Adrenal gland (tissue), 19 donors: ENCODE measurements at places on chromosomes 3 and 15. TPM values are rescaled to one million over a fixed set of nuclear protein-coding genes. Genes with fewer than 3 reads are reported as not detected.

Gene KIF23
- 2.4 TPM for total RNA-seq

Gene DAZL
- total RNA-seq: not detected

GRCh38 chr15:97991972-97992541, 31.6 kb downstream of the ARRDC4 start:
- no peak for DNase-seq
- H3K4me1 ChIP-seq: peaks cover 10% of the 10 kb centered on the region
- H3K4me3 ChIP-seq: no peak overlapping the region
- no peak overlapping the region for H3K27ac ChIP-seq

DNA sequence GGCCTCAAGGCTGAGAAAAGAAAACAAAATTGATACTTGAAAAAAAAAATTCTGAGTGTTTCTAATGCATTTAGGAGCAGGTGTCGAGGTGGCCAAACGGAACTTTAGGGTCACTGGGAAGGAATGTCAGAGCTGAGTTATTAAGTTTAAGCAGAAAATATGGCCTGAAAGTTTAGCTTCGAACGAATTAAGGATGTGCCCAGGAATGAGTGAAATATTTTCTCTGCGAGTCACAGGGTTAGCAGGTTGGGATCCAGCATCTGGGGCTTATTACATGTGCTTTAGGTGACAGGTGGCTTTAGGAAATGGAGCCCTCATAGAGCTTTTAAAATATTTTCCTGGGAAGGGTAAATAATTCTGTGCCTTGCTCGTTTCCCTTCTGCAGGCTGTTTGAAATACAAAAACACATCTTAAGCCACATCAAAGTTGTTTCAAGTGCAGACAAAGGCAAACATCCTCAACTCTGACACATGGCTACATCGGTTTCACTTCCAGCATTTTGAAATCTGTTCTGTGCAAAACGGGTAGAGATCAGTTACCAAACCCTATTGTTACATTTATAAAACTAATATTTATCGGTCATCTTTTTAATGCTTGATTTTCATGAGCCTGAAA, 143.1 kb upstream of the ARRDC4 start:
- H3K36me3 ChIP-seq: no peaks in the 10 kb centered on the region
- no peaks in the 10 kb centered on the region for H3K27me3 ChIP-seq
- no peak for DNase-seq
- H3K4me1 ChIP-seq: no peaks in the 10 kb centered on the region
- H3K27ac ChIP-seq: no peak overlapping the region
- no peak overlapping the region for H3K4me3 ChIP-seq

GRCh38 chr3:186609247-186609868, 3.5 kb upstream of the AHSG start:
- H3K36me3 ChIP-seq: no peaks in the 10 kb centered on the region
- no peak overlapping the region for H3K4me3 ChIP-seq
- H3K27ac ChIP-seq: no peak overlapping the region
- H3K27me3 ChIP-seq: no peaks in the 10 kb centered on the region
- DNase-seq: no peak

DNA sequence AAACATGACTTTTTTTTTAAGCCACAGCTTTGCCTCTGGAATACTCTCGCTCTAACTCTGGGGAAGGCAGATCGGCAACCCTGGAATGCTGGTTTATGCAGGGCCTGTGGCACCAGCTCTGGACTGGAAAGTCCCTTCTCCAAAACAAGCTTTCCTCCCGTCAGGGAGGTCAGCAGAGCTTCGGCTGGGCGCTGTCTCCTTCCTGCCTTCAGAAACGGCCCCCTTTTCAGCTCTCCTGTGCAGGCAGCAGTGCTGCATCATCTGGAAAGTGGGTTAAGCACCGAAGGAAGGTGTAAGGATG, 42.7 kb upstream of the SKOR1 start:
- H3K4me3 ChIP-seq: no peak overlapping the region
- no peaks in the 10 kb centered on the region for H3K4me1 ChIP-seq
- H3K27me3 ChIP-seq: no peaks in the 10 kb centered on the region
- H3K27ac ChIP-seq: no peak overlapping the region

GRCh38 chr15:77225646-77226045, 154.7 kb upstream of the TSPAN3 start:
- no peaks in the 10 kb centered on the region for H3K27me3 ChIP-seq
- H3K4me1 ChIP-seq: peaks cover 16% of the 10 kb centered on the region
- no peak overlapping the region for H3K4me3 ChIP-seq
- H3K36me3 ChIP-seq: no peaks in the 10 kb centered on the region
- no peak for DNase-seq

GRCh38 chr3:117106396-117106795, 396.8 kb downstream of the TUSC7 start:
- no peak for DNase-seq
- H3K27ac ChIP-seq: no peak overlapping the region
- no peaks in the 10 kb centered on the region for H3K36me3 ChIP-seq
- no peaks in the 10 kb centered on the region for H3K4me1 ChIP-seq
- H3K4me3 ChIP-seq: no peak overlapping the region
- H3K27me3 ChIP-seq: no peaks in the 10 kb centered on the region

DNA sequence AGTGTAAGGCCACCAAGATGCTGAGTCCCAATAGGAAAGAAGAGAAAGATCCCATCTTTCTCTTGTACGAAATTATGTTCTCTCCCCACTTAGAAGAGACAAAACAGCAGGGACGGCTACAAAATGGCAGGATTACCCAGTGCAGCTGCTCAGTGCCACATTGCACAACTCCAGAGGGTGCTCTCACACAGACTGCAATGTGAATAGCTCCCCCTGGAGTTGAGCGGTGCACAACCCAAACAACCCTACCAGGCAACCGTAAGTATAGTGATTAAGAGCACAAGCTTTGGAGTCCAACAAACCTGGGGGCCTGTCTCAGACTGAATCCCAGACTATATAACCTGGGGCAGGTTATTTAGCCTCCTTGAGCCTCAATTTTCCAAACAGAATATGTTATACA, 3.1 kb upstream of the BHLHE40 start:
- H3K4me1 ChIP-seq: peaks cover 8% of the 10 kb centered on the region
- DNase-seq: no peak
- no peaks in the 10 kb centered on the region for H3K36me3 ChIP-seq
- no peak overlapping the region for H3K27ac ChIP-seq

DNA sequence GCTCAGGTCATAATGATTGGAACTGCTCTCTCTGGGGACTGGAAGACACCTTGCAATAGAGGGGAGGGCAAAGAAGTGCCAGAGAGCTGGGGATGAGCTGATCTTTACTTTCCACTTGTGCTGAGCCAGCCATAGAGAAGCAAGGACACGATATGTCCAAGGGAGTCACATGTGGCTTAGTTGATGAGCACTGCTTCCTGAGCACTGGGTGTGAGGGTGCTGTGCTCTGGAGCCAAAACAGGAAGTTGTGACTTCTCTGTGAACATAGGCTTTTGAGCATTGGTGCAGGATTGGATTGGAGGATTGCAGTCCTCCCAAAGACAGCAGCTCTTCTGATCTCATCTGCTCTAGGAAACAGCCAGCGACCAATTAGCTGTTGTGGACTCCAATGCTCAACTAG, 6.7 kb downstream of the PARP14 start:
- peaks cover 4% of the 10 kb centered on the region for H3K36me3 ChIP-seq
- peaks cover 20% of the 10 kb centered on the region for H3K4me1 ChIP-seq
- H3K4me3 ChIP-seq: no peak overlapping the region
- H3K27me3 ChIP-seq: no peaks in the 10 kb centered on the region
- no peak for DNase-seq

DNA sequence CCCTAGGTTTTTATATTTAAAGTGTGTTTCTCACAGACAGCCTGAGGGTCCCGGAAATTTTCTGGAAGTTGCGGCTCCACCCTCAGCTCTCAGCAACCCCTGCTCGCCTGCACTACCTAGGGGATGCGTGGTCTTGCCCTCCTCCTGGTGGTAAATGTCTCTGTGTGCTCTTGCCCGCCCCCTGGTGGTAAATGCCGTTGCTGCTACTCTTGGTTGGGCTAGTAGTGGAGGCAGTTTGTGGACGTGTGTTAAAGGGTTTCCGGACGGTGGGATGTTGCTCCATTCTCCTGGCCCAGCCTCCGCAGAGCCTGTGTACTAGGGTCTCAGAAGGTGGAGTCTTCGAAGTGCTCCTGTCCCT, 27.4 kb downstream of the STOML1 start:
- no peaks in the 10 kb centered on the region for H3K27me3 ChIP-seq
- peaks cover 4% of the 10 kb centered on the region for H3K4me1 ChIP-seq
- H3K4me3 ChIP-seq: no peak overlapping the region
- DNase-seq: peak; percentile 94
- H3K27ac ChIP-seq: no peak overlapping the region
- no peaks in the 10 kb centered on the region for H3K36me3 ChIP-seq

DNA sequence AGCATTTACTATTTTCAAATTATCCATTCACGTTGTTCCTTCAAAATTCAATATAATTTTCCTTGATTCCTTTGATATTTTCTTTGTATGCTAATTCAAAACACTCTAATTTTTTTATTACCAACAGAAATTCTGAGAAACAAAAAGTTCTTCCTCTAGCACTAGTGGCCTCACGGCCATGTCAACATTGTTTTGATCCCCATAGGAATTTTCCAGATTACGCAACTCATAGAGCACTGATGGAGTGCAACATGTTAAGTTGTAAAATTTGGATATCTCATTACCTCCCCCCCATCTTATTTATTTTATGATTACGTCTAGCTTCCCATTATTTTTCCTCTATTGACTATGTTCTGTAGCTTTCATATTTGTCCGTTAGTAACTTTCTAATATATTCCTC, 745.3 kb downstream of the TUSC7 start:
- H3K4me3 ChIP-seq: no peak overlapping the region
- no peak for DNase-seq
- H3K27ac ChIP-seq: no peak overlapping the region
- H3K4me1 ChIP-seq: no peaks in the 10 kb centered on the region

- no peak for DNase-seq
- no peak overlapping the region for H3K27ac ChIP-seq
- H3K4me1 ChIP-seq: peaks cover 7% of the 10 kb centered on the region
- no peaks in the 10 kb centered on the region for H3K27me3 ChIP-seq
- H3K36me3 ChIP-seq: no peaks in the 10 kb centered on the region
- no peak overlapping the region for H3K4me3 ChIP-seq
Measured at GRCh38 chr3:41632700-41633099, 329.2 kb downstream of the ULK4 start.

GRCh38 chr3:108117241-108117775, 26.5 kb upstream of the CD47 start:
- H3K27me3 ChIP-seq: no peaks in the 10 kb centered on the region
- H3K27ac ChIP-seq: no peak overlapping the region
- H3K4me1 ChIP-seq: no peaks in the 10 kb centered on the region

DNA sequence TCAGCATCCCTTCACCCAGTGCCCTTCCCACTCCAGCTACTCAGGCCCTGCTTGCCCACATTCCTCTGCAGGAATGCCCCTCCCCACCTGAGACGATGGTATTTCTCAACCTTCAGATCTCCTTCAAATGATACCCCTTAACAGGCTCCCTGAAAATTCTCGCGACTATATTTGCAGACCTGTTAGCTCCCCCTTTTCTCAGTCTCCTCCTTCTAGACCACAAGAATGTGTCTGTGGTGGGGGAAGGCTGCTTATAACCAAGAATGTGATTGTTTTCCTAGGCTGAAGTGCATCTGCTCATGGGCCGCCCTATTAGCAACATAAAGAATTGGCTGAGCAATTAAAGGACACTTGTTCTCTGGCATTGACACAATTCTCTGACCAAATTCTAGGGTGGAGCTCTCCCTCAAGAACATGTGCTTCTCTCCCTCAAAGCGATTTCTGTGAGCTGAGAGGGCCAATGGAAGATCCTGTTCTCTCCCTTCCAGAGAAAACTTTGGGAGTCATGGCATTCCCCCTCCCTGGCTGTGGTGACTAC, 19.1 kb upstream of the LIMD1 start:
- no peak overlapping the region for H3K4me3 ChIP-seq
- no peaks in the 10 kb centered on the region for H3K36me3 ChIP-seq
- DNase-seq: no peak
- no peak overlapping the region for H3K27ac ChIP-seq
- no peaks in the 10 kb centered on the region for H3K4me1 ChIP-seq
- H3K27me3 ChIP-seq: no peaks in the 10 kb centered on the region

DNA sequence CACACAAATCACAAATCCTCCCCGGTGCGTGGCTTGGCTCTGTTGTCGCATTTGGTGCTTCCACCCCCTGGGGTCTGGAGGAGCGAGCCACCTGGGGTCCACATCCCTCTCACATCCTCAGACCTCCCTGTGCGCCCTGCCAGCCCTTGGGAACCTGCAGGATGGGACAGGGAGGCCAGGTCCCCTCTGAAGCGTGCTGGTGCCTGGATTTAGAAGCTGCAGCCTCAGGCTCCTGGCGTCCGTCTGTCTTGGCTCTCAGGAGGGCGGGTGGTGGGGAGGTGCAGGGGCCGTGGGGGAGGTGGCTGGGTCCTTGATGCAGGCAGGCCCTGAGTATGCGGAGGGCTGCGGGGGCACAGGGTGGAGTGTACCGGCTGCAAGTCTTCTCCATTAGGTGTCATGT, 38.4 kb downstream of the RGMA start:
- no peaks in the 10 kb centered on the region for H3K27me3 ChIP-seq
- no peak overlapping the region for H3K4me3 ChIP-seq
- no peak overlapping the region for H3K27ac ChIP-seq
- no peak for DNase-seq
- H3K36me3 ChIP-seq: no peaks in the 10 kb centered on the region

DNA sequence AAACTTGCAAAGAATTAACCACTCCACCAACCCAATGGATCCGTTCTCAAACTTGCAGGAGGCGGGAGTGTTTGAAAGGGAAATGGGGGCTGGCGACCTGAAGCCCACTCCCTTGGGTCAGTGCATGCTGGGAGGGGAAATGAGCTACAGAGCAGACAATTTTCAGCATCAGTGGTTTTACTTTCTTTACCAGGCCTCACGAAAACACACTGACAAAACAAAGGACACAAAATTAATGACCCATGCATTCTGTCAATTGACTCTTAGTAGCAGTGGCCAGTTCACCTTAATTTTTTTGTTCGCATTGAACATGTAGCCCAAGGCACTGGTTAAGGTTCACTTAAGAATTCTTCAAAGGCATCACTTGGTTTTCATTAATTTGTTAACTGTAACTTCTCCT, 413.5 kb downstream of the MECOM start:
- peaks cover 6% of the 10 kb centered on the region for H3K27me3 ChIP-seq
- H3K4me1 ChIP-seq: no peaks in the 10 kb centered on the region
- H3K4me3 ChIP-seq: no peak overlapping the region
- DNase-seq: no peak
- H3K27ac ChIP-seq: no peak overlapping the region

- H3K4me1 ChIP-seq: no peaks in the 10 kb centered on the region
- H3K36me3 ChIP-seq: no peaks in the 10 kb centered on the region
- no peaks in the 10 kb centered on the region for H3K27me3 ChIP-seq
- DNase-seq: no peak
- no peak overlapping the region for H3K27ac ChIP-seq
Measured at GRCh38 chr15:50744601-50745000, 20.9 kb downstream of the SPPL2A start.

- DNase-seq: peak; percentile 81
- peaks cover 5% of the 10 kb centered on the region for H3K4me1 ChIP-seq
- peaks cover 13% of the 10 kb centered on the region for H3K36me3 ChIP-seq
- peak overlapping the region; percentile 94 for H3K27ac ChIP-seq
Measured at GRCh38 chr15:96330064-96330449, 443 bp upstream of the NR2F2 start.
